ENCODE measurements at places on chromosomes 2 and 18.

DNA sequence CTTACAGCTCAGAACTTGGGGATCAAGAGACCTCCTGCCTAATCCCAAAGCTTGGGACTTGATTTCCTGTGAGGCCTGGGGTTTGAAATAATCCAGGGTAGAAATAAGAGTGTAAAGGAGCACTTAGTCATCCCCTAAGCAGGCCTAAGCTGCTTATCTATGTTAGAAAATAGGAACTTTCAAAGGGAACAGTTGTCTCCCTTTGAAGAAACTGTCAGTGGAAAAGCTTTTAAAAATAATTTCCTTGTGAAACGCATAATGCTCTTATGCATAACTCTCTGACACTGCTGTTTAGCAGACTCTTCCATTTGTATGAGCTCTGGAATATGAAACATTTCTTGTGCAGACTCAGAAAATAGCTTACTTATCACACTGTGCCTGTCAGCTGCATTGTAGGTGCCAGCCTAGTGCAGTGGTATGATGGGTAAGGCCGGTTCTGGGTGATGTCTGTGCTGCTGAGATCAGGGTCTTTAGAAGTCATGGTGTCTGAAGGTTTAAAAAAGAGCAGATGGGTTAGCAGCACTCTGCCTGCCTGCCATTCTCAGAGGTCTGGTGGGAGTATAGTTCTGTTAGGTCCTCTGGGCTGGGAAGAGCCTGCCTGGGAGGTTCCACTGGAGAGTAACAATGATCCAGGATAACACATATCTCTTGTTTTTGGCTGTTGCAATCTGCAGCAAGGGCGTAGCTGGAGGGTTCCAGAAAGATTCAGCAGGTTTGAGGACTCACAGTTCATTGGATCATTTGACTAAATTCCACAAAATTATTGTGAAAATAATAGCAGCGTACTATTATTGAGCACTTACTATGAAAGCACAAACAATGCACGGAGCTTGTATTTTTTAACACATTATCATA is 283.2 kb upstream of the MEX3C start:
- no peak for DNase-seq

- DNase-seq, result no peak
Observed at GRCh38 chr18:34281290-34281689, 56.6 kb upstream of the NOL4 start.

- no peak for DNase-seq
Observed at GRCh38 chr2:144382849-144383248, 137.1 kb downstream of the ZEB2 start.

DNA sequence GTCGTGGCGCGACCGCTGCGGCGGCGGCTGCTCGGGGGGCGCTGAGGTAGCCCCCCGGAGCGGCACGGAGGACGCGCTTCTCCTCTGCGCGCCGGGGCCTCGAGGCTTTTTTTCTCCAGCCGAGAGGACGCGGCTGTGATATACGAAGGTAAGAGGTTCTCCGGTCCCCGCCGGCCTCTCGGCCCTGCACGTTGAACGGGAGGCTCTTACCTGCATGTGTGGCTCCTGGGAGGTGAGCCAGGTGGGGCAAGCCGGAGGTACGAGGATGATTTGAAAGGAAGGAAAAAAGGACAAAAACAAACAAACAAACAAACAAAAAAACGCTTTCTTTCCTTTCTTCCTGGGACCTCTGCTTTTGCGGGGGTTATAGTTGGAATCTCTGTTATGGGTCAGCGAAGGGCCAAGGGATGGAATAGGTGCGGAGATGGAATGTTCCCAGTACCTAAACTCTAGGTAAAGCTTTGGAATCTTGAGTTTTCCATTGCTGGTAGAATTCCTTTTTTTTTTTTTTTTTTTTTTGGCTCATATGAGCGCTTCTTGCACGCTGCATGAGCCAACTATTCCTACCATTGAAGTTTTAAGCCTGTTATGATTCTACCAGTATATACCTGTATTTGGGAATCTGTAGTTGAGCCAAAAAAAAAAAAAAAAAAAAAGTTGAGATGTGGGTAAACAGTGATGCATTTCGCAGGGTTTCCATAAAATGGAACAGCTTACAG is 674 bp downstream of the PTPN4 start:
- DNase-seq, result no peak

DNA sequence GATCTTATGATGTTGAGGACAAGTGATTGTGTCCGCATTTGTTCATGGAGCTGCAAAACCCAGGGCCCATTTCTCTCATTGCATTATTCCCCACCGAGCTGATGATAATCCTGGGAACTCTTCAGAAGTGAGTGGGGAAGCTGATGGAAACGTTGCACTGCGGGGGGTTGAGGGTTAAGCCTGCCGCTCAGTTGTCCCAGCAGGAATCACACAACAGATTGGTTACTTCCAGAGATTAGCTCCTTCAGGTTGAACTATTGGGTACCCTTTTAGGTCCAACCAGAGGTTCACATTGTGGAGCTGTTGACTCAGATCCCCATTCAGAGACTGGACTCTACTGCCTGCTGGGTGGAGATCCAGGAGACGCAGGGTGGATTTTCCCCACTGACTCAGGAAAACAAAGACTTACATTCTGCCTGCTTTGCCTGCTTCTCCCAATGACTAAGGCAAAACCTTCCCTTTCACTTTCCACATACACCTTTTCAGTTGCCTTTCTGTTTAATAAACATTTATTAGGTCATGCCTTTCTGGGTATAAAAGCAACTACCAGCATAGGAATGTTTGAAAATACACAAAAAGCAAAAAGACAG is 286.4 kb downstream of the TXNL1 start:
- DNase-seq, result no peak

GRCh38 chr18:41993151-41993550 is 38.1 kb downstream of the PIK3C3 start:
- DNase-seq, result no peak

- no peak for DNase-seq
Observed at GRCh38 chr18:62321201-62321600, 3.9 kb upstream of the TNFRSF11A start.

- no peak for DNase-seq
Observed at GRCh38 chr18:495017-495416, 5.5 kb downstream of the COLEC12 start.

GRCh38 chr2:65053199-65053598 is 3.0 kb upstream of the CEP68 start:
- DNase-seq, result no peak

DNA sequence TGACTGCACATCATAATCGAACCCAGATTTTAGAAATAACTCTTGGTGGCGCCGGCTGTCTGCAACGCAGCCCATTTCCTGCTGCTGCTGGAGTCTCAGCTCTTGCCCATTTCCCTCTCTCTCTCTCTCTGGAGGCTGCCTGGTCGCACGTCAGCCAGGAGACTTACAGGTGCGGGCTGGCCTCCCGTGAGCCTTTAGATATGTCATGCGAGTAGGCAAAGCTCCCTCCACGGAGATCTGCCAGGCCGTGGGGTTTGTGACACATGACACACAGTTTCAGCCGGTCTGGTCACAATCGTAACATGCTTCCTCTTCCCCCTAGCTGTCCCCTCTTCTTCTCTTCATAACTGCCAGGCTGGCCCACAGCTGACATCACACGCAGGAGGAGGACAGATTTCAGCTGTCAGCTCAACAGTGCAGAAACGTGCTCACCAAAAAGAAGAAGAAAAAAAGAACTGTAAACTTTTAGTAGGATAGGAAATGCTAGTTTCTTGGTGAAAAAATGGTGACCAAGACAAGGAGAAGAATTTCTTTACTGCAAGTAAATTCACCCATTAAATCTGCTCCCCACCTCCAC is 489.3 kb downstream of the ZNF516 start:
- peak; percentile 5 for DNase-seq

DNA sequence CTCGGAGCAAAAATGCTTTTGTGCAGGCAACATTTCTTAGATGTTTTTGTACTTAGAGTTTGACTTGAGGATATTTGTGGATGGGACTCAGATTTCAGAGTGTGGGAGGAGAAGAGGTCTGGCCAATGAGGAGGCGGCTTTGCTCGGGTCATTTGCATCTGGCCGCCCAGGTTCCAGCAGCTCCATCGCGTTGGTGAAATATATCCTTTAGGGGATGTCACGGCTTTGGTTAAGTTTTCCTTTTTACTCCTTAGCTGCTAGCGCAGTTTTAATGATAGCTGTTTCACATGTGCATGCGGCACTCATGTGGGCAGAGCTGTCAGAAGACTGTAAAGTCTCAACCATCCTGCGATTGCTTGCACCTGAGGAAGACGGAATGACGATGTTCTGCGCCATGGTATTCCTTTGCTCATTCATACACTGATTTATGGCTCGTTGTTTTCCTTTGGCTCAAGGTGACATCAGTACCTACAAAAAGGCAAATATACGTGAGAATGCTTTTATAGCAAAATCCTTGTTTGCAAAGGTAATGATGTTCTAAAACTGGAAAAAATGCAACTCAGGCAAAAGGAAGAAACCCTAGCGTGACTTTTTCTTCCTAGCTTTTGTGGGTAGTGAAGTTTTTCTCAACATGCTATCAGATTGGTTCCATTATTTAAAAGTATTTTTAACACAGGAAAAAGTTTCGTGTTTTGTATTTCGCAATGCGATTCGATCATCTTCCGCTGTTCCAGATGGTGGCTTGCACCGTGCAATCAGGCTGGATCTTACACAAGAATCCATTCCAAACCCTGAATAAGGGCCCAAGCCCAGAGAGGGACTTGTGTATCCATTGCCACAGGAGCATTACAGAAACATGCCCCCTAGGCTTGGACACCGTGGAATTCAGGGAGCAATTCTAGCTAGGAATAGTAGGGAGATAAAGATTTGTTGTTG is 70.5 kb upstream of the ZNF516 start:
- no peak for DNase-seq

GRCh38 chr18:74994502-74995418 is 214.2 kb downstream of the PTGR3 start:
- no peak for DNase-seq

DNA sequence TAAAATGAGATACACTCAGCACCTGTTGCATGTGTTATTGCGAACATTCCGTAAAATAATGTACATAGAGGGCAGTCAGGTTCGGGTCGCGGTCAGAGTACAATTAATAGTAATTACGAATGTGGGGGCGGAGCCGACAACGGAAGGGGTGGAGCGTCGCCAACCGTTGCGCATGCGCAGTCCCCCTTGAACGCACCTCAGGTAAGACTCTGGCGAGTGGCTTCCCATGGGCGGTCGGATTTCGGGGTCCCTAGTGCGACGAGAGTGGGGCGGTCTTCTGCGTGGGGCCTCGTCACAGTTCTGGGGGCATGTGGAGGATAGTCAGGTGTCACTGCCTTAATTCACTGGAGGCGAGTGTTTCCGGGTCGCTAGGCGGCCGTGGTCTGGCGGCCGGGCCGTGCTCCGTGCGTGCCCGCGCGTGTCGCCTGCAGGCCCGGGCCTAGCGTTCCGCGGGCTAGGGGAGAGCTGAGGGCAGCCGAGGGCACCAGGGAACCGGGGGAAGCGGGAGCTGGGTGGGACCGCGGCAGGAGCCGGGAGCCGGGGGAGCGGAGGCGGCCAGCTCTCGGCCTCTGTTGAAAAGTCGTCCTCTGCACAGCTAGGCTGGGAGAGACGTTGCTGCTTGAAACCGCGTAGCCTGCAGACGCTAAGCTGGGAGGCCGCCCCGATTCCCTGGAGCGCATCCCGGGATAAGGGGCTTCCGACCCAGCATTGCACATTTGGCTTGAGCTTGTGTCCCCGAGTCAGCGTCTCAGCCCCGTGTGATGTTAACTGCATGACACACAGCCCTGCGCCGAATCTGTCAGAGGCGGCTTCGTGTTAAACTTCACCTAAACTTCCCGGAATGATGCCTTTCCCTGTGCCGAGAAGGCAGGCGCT is at the start of gene CEBPZOS:
Gene CEBPZOS, plus strand, starts transcription at position 177 of the 876 bp plus-strand sequence. CDS start 3,209 bp downstream, outside the sequence.
- DNase-seq, result peak; percentile 21
